ENCODE measurements at places on chromosomes 11 and 22.

DNA sequence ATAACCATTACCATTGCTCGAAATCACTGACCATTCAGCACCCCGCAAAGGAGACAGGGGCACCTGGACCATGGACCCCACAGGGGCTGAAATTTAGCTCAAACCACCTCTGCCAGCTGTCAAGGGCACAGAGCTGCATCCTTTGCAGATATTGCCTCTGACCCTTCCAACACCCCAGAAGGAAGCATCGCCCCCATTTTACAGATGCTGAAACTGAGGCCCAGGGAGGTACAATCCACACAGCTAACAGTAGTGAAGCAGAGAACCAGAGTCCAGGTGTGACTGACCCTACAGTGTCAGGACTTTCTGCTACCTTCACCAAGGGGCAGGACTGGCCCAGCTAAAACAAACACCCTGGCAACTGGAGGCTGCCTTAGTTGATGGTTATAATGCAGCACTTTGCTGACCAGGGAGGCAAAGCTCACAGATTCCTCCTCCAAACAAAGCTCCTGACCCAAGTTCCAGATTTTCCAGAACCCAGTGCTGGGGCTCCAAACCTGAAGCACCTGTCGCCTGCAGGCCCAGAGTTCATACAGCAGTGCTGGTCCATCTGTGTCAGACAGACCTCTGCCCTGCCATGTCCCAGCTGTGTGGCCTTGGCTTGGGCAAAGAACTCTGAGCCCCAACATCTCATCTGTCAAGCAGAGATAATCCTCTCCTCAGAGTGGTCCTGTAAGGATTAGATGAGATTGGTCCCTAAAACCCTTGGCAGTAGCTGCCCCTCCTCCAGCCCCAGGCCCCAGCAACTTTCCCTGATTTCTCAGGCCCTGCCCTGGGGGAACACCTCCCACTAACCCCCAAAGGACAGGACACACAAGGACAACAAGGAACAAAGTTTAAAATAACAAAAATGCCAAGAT lies 15.2 kb upstream of the ARAP1 start:
- peaks cover 9% of the 10 kb centered on the region for H3K4me1 ChIP-seq
- DNase-seq: no peak
- H3K4me3 ChIP-seq: no peak overlapping the region
- H3K27me3 ChIP-seq: peaks cover 8% of the 10 kb centered on the region

DNA sequence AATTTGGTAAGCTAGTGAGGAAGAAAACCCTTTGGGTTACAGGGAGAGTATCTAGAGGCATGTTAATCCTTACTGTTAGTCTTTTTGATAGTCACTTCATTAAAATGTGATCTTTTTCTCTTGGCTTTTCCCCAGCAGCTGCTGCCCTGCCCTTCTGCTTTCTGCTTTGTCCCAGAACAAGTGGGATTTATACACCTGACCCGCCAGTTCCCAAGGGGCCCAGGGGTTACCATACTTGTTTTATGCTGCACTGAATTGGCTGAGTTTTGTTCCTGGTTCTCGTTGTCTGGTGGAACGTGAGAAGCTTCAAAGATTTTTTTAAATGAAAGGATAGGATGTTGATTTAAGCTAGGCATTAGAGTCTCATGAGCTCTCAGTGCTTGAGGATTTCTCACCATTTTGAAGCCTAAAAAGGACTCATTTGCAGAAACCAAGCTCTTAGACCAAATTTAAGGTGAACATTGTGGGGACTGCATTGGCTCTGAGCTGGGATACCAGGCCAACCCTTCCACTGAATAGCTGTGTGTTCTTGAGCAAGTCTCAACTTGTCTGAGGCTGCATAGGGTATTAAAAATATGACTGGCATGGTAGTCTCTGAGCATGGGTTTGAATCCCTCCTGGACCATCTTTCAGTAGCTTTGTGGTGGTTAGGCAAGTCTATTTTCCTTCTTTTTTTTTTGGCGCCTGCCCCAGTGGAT lies 6.6 kb downstream of the LIMK2 start:
- H3K4me1 ChIP-seq: peaks cover 47% of the 10 kb centered on the region
- H3K27me3 ChIP-seq: no peaks in the 10 kb centered on the region
- peaks cover 27% of the 10 kb centered on the region for H3K36me3 ChIP-seq
- H3K27ac ChIP-seq: peak overlapping the region; percentile 47
- no peak overlapping the region for H3K4me3 ChIP-seq

DNA sequence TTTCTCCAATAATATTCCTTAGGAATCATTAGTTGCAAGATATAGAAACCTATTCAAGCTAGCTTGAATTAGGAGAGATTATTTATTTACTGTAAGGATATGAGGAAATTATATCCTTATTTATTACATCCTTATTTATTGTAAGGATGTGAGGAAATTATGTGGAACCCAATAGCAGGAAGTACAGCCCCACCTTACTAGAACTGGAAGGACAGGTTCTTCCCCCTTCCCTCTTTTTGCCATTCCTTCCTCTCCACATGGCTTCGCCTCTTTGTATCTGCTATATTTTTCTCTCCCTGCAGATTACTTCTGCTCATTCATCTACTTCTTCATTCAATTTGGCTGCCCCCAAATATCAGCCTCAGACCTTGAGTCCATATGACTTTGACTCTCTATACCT lies 49.5 kb upstream of the B3GNT6 start:
- no peak for DNase-seq
- no peaks in the 10 kb centered on the region for H3K4me1 ChIP-seq
- H3K27me3 ChIP-seq: no peaks in the 10 kb centered on the region

DNA sequence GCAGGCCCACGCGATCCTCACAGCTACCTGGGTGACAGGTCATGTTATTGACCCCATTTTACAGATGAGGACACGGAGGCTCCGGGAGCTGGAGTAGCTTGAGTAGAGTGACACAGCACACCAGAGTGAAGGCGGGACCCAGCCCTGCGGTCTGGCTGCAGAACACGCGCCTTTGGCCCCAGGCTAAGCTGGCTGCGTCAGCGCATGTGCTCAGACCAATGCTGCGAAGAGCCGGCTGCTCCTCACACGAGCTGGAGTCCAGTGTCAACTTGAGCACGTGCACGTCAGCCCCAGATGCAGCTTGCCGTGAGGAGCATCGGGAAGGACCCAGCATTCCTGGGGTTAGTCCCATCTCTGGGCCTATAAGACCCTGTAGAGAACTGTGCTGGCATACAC lies 49.9 kb downstream of the SCUBE1 start:
- no peak overlapping the region for H3K27ac ChIP-seq
- peaks cover 2% of the 10 kb centered on the region for H3K27me3 ChIP-seq
- H3K36me3 ChIP-seq: no peaks in the 10 kb centered on the region
- H3K4me1 ChIP-seq: peaks cover 14% of the 10 kb centered on the region
- no peak for DNase-seq

GRCh38 chr11:65489035-65489705 lies 9.7 kb upstream of the MALAT1 start:
- no peak for DNase-seq
- H3K27me3 ChIP-seq: peaks cover 3% of the 10 kb centered on the region
- H3K36me3 ChIP-seq: no peaks in the 10 kb centered on the region
- no peak overlapping the region for H3K27ac ChIP-seq
- peaks cover 39% of the 10 kb centered on the region for H3K4me1 ChIP-seq

GRCh38 chr11:63537293-63538101 lies 889 bp downstream of the PLAAT4 start:
- peak overlapping the region; percentile 92 for H3K27ac ChIP-seq
- H3K27me3 ChIP-seq: no peaks in the 10 kb centered on the region
- H3K4me1 ChIP-seq: peaks cover 64% of the 10 kb centered on the region
- no peak for DNase-seq

DNA sequence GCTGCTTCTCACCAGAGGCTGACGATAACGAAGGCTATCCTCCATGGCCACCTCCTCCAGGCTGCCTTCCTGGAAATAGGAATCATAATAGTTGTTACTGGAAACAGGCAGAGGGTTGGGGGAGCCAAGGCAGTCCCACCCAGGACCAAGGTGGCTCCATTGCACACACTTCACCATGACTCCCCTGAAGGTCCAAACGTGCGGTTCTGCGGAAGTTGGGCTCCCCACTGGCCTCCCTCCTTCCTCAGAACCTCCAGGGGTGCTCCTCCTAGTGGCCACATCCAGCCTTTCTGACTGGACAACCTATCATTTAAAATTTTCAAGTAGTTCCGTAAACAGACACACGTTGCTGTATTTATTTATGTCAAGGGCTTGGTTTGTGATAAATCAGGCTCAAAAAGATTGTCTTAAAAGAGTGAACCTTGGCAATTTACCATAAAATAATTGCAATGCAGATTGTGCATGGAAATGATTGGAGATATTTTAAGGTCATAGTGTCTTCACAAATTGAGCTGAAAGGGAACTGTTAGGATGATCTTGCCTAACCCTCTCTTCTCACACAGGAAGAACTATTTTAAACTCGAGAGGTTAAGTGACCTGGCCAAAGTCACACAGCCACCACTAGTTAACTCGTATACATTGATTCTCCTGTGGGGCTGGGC lies 1.4 kb upstream of the TCN2 start:
- H3K27ac ChIP-seq: no peak overlapping the region
- DNase-seq: peak; percentile 69
- H3K4me3 ChIP-seq: no peak overlapping the region
- no peaks in the 10 kb centered on the region for H3K27me3 ChIP-seq
- no peaks in the 10 kb centered on the region for H3K36me3 ChIP-seq

DNA sequence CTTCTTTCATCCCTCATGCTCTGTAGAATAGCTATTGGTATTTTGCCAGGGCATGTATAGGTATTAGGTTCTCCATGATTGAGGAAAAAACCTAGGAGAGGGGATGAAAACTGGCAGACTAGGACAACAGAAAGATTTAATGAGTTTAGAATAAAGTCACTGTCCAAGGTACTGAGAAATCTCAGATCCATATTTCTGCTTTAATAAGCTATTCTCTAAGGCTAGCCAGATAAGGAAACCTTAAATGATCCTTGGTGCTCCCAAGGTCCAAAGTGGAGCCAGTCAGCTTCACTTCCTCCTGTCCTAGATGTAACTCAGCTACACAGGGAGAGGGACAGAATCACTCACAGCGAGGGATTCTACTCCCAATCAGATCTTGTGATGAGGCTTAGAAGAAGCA lies 13.7 kb upstream of the CSNK2A3 start:
- no peaks in the 10 kb centered on the region for H3K4me1 ChIP-seq
- H3K36me3 ChIP-seq: no peaks in the 10 kb centered on the region
- no peak overlapping the region for H3K27ac ChIP-seq
- no peak for DNase-seq
- no peaks in the 10 kb centered on the region for H3K27me3 ChIP-seq
- H3K4me3 ChIP-seq: no peak overlapping the region

GRCh38 chr11:23711981-23712380 lies 784.9 kb upstream of the LUZP2 start:
- H3K27ac ChIP-seq: no peak overlapping the region
- no peak for DNase-seq
- no peaks in the 10 kb centered on the region for H3K36me3 ChIP-seq
- H3K27me3 ChIP-seq: no peaks in the 10 kb centered on the region
- H3K4me3 ChIP-seq: no peak overlapping the region

- H3K36me3 ChIP-seq: no peaks in the 10 kb centered on the region
- DNase-seq: no peak
- H3K27me3 ChIP-seq: peaks cover 2% of the 10 kb centered on the region
- no peak overlapping the region for H3K27ac ChIP-seq
- no peak overlapping the region for H3K4me3 ChIP-seq
These were observed 20.8 kb upstream of the CLNS1A start for GRCh38 chr11:77658213-77659013.

DNA sequence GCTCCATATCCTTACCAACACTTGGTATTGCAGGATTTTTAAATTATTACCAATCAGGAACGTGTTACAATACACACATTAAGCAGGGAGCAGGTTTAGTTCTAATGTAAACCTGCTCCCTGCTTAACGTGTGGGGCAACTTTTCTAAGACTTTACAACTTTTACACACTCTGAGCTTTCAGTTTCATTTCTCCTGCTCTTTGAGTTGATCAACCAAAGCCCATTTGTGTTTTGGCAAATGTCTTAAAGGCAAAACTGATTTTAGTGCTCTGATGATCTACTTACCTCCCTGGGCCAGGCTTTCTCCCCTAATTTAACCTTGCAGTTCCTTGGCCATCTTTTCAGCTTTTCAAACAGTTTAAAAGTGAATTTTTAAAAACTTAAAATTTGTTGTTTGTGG lies 70.9 kb downstream of the ZBTB44 start:
- peaks cover 28% of the 10 kb centered on the region for H3K4me1 ChIP-seq
- H3K27ac ChIP-seq: peak overlapping the region; percentile 75
- no peak for DNase-seq
- peak overlapping the region; percentile 53 for H3K4me3 ChIP-seq

GRCh38 chr22:19086417-19086816 lies 35.8 kb downstream of the DGCR2 start:
- peaks cover 17% of the 10 kb centered on the region for H3K4me1 ChIP-seq
- H3K4me3 ChIP-seq: no peak overlapping the region
- H3K27me3 ChIP-seq: no peaks in the 10 kb centered on the region
- peaks cover 23% of the 10 kb centered on the region for H3K36me3 ChIP-seq
- DNase-seq: no peak

DNA sequence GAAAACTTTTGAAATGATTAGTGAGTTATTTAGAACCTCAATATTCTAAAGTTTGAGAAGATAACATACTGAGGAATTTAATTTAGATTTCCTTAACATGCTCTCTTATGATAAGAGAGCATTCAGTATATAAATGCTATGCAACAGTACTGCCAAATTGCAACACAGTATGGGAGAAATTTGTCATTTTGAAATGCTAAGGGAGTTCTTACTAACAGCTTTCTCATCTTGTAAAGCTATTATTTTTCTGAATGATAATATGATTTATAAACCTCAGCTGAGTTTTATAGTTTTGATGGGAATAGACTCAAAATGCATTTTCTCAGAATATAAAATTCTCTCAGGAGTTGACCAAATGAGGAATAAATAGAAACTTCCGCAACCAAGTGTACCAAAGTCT lies 108.4 kb downstream of the SPON1 start:
- no peak overlapping the region for H3K4me3 ChIP-seq
- no peak for DNase-seq
- no peaks in the 10 kb centered on the region for H3K36me3 ChIP-seq
- peaks cover 4% of the 10 kb centered on the region for H3K27me3 ChIP-seq
- no peak overlapping the region for H3K27ac ChIP-seq
- peaks cover 22% of the 10 kb centered on the region for H3K4me1 ChIP-seq

- H3K27me3 ChIP-seq: no peaks in the 10 kb centered on the region
- H3K36me3 ChIP-seq: peaks cover 78% of the 10 kb centered on the region
- no peak overlapping the region for H3K4me3 ChIP-seq
- peaks cover 70% of the 10 kb centered on the region for H3K4me1 ChIP-seq
- DNase-seq: no peak
These were observed 60.0 kb upstream of the SORL1-AS1 start for GRCh38 chr11:121512468-121513465.

- H3K36me3 ChIP-seq: peaks cover 61% of the 10 kb centered on the region
- H3K4me3 ChIP-seq: peak overlapping the region; percentile 44
- H3K4me1 ChIP-seq: peaks cover 28% of the 10 kb centered on the region
- DNase-seq: no peak
These were observed 70.6 kb downstream of the RRAS2 start for GRCh38 chr11:14288189-14288935.

All from activated CD8-positive, alpha-beta T cell treated with anti-CD3 and anti-CD28 coated beads, Interleukin-2, amount 10 ng/mL, durations not matched to agents 7 days and 5 days (primary cell).